ENCODE measurements at places on chromosomes 4 and X.

DNA sequence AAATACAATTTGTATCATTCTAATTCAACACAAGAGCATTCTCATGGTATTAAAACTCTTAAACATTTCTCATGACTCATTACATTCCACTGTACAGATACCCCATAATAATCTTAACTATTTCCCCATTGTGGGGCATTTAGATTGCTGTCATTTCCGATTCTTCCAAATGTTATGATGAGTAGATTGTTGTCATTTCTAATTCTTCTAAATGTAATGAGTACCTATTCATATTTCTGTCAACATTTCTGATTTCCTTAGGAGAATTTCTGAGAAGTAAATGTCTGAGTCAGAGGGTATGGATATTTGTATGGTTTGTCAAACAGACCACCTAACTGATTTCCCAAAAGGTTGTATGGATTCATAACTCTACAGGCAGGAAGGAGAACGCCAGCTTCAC, 8.3 kb downstream of the S100G start:
- no peak for DNase-seq

DNA sequence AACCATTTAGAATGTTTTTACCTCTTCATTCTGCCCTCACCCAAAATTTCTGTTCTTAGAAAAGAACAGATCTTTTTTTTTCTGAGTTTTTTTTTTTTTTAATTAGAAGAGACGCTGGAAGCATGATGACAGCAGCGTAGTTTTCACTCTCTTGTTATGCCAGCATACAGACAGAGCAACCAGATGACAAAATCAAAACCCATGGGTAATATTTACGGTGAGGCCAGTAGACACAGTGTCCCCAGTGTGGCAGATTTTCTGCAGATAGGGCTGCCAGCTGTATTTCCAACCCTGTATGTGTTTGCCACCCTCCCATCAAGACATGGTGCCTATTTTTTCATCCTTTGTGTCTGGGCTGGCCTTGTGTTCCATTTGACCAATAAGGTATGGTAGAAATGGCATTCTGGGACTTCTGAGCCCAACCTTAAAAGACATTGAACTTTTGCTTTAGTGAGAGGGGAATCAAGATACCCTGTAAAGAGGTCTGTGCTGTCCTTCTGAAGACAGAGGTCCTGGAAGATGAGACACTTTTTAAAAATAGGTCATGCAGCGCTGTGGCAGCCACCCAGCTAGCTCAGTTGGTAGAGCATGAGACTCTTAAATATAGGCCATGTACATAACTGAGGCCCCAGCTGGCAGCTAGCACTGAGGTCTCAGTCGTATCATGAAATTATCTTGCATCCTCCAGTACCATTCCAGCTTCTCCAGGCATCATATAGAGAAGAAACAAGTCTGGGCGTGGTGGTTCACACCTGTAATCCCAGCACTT, 6.7 kb upstream of the ZNF41 start:
- no peak for DNase-seq

DNA sequence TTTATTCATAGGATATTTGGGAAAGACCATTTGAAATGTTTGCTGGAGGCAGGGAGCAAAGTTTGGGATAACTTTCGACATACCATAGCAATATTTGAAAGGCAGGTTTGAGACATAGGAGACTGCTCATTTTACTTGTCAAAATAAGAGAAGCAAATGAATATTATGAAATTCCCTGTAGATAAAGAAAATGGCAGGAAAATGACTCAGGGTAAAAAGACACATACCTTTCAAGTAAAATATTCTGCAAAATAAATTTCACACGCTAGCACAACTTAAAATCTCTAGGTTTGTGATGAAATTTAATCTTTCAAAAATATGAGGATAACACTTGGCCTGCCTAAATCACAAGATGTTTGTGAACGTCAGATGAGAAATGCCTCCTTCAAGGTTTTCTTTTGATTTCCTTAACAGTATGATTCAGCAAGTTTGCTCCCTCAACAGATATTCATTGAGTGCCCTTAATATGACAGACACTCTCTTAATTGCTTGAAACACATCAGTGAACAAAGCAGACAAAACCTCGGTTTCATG, 6.6 kb downstream of the TMEM156 start:
- DNase-seq: no peak

DNA sequence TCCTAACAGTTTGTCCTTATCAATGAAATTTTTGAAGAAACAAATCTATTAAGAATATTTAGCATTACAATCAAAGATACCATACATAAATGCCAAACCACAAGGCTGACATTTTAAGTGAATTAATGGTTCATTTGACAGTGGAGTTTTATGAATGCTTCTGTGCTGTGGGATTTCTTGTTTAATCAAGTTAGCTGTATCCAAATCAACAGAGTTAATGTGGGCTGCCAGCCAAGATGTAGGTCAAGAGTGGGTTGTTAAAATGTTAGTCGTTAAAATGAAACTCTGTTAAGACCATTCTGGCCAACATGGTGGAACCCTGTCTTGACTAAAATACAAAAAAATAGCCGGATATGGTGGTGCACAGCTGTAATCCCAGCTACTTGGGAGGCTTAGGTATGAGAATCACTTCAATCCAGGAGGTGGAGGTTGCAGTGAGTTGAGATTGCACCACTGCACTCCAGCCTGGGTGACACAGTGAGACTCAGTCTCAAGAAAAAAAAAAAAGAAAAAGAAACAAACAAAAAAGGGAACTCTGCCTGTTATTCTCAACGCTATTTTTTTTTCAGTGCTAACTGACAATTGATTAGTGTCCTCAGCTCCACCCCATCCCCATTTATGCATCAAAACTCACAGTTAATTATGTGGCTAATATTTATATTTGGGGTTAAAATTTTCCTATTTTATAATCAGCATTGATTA, 20.2 kb downstream of the GPAT3 start:
- no peak for DNase-seq

GRCh38 chrX:44596277-44596676, 53.6 kb upstream of the FUNDC1 start:
- DNase-seq: no peak

- DNase-seq: no peak
Observed at GRCh38 chr4:44760142-44760898, 34.0 kb upstream of the GNPDA2 start.

DNA sequence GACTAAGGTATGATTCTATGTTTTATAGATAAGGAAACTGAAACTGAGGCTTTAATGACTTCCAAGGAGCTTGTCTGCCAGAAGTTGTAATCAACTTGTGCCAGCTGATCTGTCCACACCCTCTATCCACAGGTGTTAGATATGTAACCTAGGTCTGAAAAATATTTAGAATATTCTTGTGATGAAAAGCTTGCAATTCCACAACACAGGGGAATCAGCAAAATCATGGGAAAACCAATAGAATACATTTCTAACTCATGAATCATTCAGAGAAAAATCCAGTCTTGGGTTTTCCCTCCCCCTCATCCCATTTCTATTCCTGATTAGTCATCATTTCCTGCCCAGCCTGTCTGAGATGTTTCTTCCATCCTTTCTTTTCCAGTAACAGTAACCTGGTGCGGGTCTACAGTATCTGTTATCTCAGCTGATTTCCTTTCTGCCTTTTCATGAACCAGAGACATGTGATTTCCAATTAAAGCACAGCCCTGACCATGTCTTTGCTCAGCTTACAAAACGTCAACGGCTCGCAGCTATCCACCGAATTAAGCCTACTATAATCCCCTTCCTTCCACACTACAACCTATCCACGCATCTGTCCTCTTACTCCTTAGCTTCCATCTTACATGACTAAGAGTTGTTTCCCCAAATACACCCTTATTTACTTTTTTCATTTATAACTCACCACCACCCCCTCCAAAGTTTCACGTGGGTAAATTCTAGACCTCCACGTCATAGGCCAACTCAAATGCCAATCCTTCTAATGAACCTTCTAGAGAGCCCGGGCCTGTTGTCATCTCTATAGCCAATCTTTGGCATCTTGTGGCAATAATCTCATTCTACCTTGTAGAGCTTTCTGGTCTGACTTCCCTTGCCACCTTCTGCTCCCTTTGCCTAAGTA, 961 bp upstream of the NOCT start:
- no peak for DNase-seq

DNA sequence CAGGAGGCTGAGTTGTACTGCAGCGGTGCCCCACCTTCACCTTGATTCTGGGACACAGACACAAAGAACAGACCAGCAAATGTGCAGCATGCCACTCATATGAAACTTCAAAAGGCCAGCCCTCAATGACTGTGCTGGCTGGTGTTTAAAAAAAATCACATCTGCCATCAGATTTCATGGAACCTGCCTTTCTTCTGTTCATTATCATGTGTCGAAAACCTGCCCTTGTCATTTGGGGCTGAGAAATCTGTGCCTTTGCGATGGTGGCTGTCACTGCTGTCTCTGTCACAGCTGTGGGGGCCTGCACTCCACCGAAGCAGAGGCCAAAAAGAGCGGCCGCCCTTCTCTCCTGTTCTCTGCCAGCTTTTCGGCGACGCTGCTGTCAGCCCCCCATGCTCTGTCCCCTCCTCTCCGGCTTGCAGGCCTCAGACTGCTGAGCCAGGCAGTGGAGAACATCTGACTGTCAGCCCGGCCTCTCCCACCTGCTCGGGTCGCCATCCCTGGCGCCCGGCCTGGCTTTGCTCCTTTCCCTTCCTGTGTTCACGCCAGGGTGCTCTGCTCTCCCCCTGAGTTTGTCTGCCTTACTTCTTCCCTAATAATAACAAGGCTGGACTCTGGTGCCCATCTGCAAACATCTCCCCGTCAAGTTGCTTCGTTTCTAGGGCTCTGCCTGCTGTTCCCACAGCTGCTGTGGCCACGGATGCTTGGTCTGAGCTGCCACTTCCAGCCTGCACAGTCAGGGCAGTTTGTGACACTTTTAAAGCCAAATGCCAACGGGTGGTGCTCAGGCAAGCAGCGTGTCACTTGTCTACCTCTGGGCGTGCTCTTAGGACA, 355.2 kb downstream of the UNC5C start:
- no peak for DNase-seq

- no peak for DNase-seq
Observed at GRCh38 chr4:73814679-73815078, 21.8 kb upstream of the CXCL6 start.

- no peak for DNase-seq
Observed at GRCh38 chr4:89353514-89353913, 45.9 kb upstream of the GPRIN3 start.

GRCh38 chr4:7135389-7135746, 57.0 kb upstream of the SORCS2 start:
- DNase-seq: no peak

DNA sequence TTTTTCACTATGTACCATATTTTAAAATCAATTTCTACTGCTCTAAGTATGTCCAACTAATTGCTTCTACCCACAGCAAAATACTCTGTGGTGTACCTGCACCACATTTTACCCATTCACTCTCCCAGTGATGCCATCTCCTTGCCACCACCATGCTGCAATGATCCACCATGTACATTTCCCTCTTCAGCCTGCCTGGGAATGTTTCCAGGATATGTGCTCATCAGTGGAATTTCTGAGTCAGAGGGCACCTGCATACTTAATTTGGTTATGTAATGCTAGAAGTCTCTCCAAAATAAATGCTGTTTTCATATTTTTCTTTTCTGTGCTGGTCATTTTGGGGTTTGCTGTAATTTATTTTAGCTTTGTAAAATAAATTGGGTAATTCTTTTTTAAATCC, 33.2 kb upstream of the OCIAD2 start:
- no peak for DNase-seq

GRCh38 chr4:150973626-150974251, 41.3 kb downstream of the LRBA start:
- no peak for DNase-seq

- DNase-seq: no peak
Observed at GRCh38 chr4:68465058-68465457, 17.8 kb downstream of the TMPRSS11E start.

- no peak for DNase-seq
Observed at GRCh38 chr4:149095811-149096210, 653.6 kb upstream of the NR3C2 start.

DNA sequence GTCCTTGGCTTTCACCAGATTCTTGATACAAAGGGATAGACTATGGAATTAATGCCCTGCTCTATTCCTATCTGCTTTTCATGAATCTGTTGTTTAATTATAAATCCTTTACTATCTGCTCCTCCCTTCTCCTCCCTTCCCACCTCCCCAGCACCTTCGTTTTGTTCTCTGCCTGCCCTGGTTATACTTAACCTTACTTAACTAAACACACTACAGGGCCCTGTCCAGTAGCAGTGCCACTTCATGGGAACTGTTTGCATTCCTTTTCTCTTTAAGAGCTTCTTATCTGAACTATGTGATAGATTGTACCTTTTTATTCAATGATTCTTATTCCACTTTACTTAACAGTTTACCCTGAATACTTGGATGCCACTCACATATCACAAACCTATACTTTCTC, 830 bp downstream of the HOPX start:
- no peak for DNase-seq

DNA sequence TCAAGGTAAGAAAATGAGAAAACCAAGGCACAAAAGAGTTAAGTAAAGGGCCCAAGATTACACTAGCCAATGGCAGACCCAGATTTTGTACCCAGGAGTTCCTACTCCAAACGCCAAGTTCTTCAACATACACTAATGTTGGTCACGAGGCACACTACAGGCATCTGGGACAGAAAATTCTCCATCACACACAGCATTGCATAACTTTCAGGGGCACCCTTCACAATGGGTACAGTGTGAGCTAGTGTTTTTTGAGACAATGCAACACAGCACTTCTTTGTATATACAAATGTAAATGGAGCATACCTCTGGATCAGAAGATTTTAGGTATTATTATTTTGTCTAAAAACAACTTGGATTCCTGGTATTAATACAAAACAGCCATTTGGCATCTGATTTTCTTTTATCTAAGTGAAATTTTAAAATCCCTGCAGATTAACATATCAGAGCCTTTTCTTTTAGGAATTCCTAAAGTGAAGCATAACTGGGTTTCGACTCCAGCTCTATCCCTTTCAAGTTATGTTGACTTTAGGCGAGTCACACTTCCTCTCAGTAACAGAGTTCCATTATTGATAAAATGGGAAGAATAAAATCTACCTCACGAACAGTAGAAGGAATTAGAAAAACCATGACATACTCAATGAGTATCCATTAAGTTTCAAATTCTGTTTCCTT, 41.1 kb downstream of the ADGRA3 start:
- DNase-seq: no peak

DNA sequence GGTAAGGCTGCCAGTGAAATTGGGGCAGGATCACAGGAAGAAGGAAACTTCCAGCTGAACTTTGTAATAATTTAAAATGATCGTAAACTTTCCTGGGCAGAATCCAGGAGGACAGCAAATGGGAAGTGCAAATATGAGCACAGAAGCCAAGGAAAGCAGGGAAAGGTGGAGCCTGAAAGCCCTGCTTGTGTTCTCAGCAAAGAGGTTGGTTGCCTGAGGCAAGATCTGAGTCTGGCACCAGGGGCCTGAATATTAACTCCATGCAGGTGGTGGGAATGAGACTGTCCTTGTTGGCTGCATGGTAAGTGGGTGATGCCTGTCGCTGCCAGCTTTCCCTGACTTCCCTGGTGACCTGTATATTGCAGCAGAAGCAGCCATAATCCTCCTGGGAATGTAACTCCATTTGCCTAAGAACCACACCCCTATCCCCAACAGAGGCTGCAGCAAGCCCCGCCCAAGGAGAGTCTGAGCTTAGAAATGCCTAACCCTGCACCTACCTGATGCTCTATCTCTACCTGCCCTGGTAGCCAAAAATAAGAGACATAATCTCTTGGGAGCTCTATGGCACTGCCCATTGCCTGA, 132.0 kb upstream of the HDX start:
- DNase-seq: no peak

- DNase-seq: no peak
Observed at GRCh38 chr4:155497306-155497705, 120.5 kb upstream of the MAP9 start.

Measured in stimulated activated CD4-positive, alpha-beta T cell treated with anti-CD3 and anti-CD28 coated beads, Interleukin-1b, Interleukin-23, amount 100 ng/mL, for 24 hours (primary cell).